ENCODE measurements at places on chromosomes 2 and 18. TPM values are rescaled to one million over a fixed set of nuclear protein-coding genes. Genes with fewer than 3 reads are reported as not detected.

Gene DPP4
- total RNA-seq = 152 TPM

DNA sequence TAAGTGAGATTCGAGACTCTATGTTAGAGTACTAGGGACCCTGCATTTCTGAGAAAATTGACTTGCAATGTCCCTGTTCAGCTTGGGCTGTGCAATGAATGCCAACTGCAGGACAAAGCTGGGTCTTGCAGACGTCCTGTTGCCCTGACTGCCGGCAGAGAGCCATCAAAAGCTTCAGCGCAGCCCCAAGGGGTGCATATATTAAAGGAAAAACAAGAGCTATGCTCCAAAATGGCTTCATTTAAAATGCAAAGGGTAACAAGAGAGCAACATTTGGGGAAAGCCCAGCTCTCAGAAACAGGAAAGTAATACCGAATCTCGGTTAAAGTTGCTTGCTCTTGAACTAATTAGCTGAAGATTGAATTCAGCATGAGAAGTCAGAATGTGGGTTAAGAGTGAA, 110.9 kb upstream of the PNPT1 start:
- H3K36me3 ChIP-seq = no peaks in the 10 kb centered on the region
- no peak overlapping the region for H3K27ac ChIP-seq
- no peak overlapping the region for H3K4me3 ChIP-seq
- DNase-seq = no peak

Gene C2orf80
- total RNA-seq = not detected

DNA sequence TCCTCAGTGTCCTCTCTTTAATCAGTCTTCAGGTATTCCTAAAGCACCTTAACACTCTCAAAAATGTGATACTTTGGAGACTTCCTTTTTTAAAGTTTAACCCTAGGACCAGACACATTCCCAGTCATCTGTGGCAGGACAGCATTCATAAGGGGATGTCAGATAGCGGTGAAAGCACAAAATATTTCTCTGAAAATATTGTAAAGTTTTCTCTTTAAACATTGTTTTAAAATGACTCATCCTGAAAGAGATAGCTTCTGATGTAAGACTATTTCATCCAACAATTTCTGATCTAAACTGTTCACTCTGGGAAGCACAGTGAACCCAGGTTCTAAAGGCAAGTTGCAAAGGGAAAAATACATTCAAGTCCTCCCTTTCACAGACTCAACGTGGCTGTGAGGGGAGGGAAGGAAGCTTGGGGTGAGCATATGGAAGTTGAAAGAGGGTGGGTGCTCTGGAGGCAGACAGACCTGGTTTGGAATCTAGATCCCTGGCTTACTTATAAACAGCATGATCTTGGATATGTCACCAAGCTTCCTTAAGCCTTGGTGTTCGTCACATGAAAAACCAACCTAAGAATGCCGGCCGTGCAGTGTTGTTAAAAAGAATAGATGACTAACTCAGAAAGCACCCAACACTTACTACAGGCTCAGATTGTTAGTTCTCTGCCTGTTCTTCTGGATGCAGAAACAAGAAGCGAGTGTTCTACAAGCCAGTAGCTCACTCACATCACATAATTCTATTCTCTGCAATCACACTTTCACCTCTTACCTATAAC, 12.1 kb downstream of the GALNT14 start:
- H3K27ac ChIP-seq = no peak overlapping the region
- no peak overlapping the region for H3K4me3 ChIP-seq
- H3K27me3 ChIP-seq = peaks cover 6% of the 10 kb centered on the region
- no peaks in the 10 kb centered on the region for H3K36me3 ChIP-seq
- DNase-seq = no peak

GRCh38 chr18:62512532-62512931, 10.3 kb upstream of the ZCCHC2 start:
- DNase-seq = no peak
- no peak overlapping the region for H3K4me3 ChIP-seq
- peaks cover 4% of the 10 kb centered on the region for H3K27me3 ChIP-seq
- peaks cover 21% of the 10 kb centered on the region for H3K4me1 ChIP-seq
- H3K36me3 ChIP-seq = peaks cover 55% of the 10 kb centered on the region

GRCh38 chr2:147490401-147491261, 354.2 kb upstream of the ACVR2A start:
- no peaks in the 10 kb centered on the region for H3K27me3 ChIP-seq
- peak overlapping the region; percentile 11 for H3K4me3 ChIP-seq
- peaks cover 28% of the 10 kb centered on the region for H3K36me3 ChIP-seq
- H3K27ac ChIP-seq = peak overlapping the region; percentile 78
- H3K4me1 ChIP-seq = peaks cover 29% of the 10 kb centered on the region
- DNase-seq = no peak

Gene MPHOSPH10
- 36.4 TPM for total RNA-seq

DNA sequence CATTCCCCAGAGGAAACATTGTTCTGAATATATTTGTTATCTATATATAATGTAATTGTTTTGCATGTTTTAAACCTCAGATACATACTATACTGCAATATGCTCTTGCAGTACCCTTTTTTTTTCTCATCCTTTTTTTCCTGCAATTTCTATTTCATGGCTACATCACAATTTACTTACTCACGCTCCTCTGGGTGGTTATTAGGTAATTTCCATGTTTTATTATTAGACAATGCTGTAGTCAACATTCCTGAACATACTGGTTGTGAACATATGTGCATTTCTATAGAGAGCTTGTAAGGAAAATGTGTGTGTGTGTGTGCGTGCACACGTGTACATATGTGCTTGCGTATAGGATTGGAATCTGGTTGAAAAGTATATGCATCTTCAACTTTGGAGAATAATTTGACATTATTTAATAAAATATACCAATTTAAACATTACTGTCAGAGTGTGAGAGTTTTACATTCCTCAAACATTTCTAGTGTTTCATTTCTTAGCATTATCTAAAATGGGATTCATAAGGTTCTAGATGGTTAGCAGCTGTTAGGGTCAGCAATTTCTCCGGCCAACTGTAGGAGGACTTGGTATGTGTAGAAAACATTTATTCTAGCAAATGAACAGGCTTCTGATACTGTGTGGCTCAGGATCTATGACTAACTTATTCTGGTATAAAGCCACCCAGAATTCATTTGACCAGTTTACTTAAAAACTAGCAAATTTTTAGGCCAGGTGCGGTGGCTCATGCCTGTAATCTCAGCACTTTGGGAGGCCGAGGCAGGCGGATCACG, 22.4 kb downstream of the NCOA1 start:
- H3K27me3 ChIP-seq = no peaks in the 10 kb centered on the region
- H3K4me3 ChIP-seq = no peak overlapping the region

GRCh38 chr2:6940820-6941219, 23.6 kb downstream of the RNF144A start:
- no peak for DNase-seq
- H3K4me3 ChIP-seq = no peak overlapping the region
- H3K4me1 ChIP-seq = peaks cover 54% of the 10 kb centered on the region

DNA sequence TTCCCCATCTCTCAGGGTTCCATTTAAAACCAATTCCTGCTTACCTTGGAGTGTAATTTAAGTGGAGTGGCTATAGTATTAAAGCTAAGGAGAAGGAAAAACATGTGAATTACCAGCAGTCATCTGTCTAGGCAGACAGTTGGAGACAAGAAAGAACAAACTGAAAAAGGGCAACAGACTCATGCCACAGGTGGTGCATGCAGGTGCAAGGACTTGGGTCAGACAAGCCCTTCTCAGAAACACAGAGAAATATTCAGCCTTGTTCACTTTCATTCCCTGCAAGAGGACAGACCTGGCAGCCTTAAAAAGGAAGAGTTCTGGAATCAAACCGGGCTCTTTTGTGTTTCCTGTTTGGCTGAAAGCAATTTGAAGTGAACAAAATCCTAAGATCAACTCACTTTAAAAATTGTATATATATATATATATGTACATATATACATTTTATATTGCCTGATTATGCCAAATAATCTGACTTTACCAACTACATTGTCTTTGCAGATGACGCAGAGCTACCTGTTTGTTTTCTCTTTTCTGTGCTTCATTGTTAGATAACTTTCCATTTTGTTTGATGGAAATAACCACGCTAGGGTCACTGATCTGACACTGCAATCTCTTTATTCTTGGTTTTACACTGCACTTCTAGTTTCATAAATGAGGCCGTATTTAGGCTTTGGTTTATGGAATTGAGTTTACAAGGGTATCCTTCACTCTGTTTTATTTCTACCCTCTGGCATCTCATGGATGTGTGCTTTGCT, 35.1 kb upstream of the VPS54 start:
- no peak for DNase-seq
- H3K27ac ChIP-seq = no peak overlapping the region
- H3K4me1 ChIP-seq = peaks cover 35% of the 10 kb centered on the region
- H3K36me3 ChIP-seq = no peaks in the 10 kb centered on the region

DNA sequence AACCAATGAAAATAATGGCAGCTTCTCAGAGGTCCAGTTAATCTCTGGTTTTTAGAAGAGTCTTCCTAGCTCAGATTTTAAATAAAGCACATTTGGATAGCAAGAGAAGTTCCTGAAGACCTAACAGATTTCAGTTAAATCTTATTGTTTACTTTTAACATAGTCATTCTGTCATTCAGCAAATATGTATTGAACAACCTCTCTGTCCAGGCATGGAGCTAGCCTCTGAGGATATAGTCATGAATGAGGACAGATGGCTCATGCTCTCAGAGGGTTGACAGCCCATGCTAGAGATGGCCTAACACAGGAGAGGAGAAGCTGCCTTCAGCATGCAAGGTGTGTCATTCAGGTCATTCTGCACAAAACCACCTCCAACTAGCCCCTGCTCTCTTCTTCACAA, 6.2 kb downstream of the CCBE1 start:
- no peak overlapping the region for H3K27ac ChIP-seq
- peaks cover 2% of the 10 kb centered on the region for H3K4me1 ChIP-seq
- H3K36me3 ChIP-seq = no peaks in the 10 kb centered on the region
- DNase-seq = no peak
- no peak overlapping the region for H3K4me3 ChIP-seq

DNA sequence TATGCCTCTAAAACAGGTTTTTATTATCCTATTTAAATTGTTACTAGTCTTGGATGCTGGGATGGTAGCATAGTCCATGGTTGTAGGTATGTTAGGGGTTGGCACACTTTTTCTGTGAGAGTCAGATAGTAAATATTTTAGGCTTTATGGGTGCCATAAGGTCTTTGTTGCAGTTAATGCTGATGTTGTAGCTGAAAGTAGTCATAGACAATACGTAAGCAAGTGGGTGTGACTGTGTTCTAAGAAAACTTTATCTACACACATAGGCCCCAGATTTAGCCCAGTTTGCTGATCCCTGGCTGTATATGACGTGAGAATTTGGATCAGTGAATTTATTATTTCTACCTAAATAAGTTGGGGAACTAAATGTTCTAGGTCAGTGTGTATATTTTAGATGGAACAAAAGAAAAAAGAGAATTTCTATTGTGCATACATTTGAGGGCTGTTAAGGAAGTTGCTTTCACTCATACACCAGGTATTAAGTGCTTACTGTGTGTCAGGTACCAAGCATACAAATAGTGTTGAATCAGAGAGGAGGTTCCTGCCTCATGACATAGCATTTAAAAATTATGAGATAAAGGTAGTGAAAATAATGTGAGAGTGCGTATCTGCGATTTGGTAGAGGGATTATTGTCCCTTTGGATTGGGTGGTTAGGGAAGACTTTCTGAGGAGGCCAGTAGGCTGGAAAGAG, 39.4 kb downstream of the AGFG1 start:
- no peak overlapping the region for H3K4me3 ChIP-seq
- H3K27me3 ChIP-seq = no peaks in the 10 kb centered on the region

DNA sequence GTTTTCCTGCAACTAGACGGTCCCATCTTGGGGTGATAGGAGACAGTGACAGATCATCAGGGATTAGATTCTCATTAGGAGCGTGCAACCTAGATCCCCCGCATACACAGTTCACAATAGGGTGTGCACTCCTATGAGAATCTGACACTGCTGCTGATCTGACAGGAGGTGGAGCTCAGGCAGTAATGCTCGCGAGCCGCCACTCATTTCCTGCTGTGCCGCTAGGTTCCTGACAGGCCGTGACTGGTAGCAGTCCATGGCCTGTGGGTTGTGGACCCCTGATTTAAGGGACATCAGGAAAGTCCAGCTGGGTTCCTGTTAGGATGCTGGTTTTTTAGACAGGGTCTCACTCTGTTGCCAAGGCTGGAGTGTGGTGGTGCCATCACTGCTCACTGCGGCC, 48.7 kb downstream of the PTPRM start:
- no peaks in the 10 kb centered on the region for H3K27me3 ChIP-seq
- no peaks in the 10 kb centered on the region for H3K4me1 ChIP-seq
- DNase-seq = no peak
- H3K4me3 ChIP-seq = no peak overlapping the region
- no peak overlapping the region for H3K27ac ChIP-seq

DNA sequence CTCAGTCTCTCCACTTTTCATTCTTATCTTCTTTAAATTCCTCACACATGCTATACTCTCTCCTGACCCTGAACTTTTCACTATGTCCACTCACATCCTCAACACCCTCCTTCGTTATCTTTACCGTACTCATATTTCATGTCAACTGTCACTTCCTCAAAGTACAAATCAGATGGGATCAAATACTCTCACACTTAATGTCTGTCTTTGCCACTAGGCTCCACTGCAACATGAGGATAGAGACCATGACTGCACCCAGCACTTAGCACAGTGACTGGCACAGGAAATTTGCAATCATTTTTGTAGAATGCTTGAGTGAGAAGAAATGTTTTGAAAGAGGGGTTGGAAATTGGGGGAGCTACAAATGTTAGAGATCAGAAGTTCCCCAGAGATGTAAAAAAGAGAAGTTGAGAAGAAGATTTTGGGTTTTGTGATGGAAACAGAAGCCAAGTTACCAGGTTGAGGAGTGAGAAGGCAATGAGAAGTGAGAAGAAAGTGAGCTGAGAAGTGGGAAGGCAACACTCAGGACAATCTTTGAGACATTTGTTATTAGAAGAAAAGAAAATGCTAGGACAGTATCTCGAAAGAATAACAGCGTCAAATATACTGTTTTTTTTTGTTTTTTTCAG, 87.0 kb downstream of the CCDC141 start:
- DNase-seq = no peak
- H3K36me3 ChIP-seq = no peaks in the 10 kb centered on the region
- H3K4me3 ChIP-seq = no peak overlapping the region
- no peak overlapping the region for H3K27ac ChIP-seq
- H3K27me3 ChIP-seq = no peaks in the 10 kb centered on the region
- no peaks in the 10 kb centered on the region for H3K4me1 ChIP-seq

DNA sequence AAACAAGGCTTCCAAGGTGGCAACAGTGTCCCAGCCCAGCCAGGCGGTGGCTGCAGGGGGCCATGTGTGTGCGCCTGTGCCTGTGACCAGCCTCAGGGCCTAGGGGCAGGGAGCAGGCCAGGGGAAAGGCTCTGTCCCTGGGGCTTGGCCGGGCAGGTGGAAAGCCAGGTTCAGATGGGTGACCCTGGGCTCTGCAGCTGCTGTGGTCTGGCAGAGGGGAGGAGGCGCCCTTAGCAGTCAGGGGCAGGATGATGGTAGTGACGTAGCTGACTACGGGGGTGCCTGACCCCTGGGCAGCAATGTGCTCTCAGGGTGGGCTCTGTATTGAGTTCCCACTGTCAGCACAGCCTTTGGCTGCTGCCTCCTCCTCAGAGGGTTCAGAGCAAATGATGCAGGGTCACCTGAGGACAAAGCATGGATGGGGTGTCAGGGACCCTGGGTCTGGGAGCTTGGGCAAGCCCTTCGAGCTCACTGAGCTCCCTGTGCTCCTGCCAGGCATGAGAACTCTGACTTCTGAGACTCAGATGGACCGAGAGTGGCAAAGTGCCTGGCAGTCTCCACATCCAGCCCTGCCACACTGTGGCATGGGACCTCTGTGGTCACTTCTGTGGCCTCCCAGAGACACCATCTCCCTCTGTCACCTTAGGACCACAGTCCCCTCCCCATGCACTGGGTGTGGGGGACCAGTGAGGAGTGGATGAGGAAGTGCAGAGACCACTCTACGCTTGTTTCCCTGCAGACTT, 56.6 kb upstream of the ALPP start:
- peak overlapping the region; percentile 93 for H3K27ac ChIP-seq

Measured in activated CD4-positive, alpha-beta T cell treated with anti-CD3 and anti-CD28 coated beads, Interleukin-2, amount 10 ng/mL, durations not matched to agents 7 days and 5 days (primary cell).